ENCODE measurements at places on chromosomes 6 and 20.

- DNase-seq: no peak
These were observed at the start of gene TUBB1 for GRCh38 chr20:59019217-59019616. TUBB1 (plus strand) TSS chr20:59019429; CDS start chr20:59019523, 94 bp downstream.

- DNase-seq: no peak
These were observed 274.2 kb downstream of the CDH26 start for GRCh38 chr20:60232380-60232779.

DNA sequence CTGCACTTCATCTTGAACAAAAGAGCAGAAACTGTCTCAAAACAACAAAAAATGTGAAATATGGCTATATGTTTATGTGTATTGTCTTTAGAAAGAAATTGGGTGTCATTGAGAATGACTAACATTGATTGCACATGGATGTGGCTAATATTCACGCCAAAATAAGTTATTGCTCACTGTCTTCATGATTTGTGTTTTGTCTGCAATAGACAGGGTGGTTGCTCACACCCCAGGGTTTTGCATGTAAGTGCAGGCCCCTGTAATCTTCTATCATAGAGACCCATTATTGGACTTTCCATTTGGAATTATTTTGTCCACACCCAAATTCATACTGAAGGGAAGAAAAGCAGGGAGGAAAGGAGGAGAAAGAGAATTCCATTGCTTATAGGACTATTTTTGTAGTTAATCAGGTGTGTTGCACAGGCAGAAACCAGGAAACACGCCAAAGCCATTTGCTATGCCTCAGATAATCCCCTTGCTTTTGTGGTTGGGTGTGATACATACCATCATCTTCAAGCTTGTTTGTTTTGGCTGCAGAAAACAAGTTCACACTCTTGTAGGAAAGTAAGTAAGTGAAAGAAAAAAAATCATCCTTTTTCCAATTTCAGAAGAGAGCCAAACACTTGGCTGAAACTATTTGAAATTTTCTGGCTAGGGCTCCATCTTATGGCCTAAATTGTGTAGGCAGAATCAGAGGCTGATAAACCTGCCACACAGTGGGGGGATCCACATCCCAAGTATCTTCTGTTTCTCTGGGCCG, 214.1 kb downstream of the COL12A1 start:
- DNase-seq: no peak

GRCh38 chr6:71130277-71130676, 158.3 kb upstream of the OGFRL1 start:
- DNase-seq: no peak

GRCh38 chr20:24316731-24317130, 152.7 kb upstream of the SYNDIG1 start:
- DNase-seq: no peak

- peak; percentile 68 for DNase-seq
These were observed 97.0 kb upstream of the AGPAT4 start for GRCh38 chr6:161370880-161371279.

DNA sequence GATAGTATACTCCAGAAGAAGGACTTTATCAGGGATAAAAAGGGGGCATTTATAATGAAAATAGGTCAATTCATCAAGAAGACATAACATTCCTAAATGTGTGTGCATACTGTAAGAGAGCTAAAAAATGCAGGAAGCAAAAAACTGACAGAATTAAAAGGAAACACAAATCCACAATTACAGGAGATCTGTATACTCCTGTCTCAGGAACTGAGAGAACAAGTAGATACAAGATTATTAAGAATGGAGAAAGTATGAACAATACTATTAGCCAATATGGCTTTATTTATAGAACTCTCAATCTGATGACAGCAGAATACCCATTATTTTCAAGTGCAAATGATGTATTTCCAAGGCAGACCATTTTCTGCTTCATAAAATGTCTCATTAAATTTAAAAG, 167.7 kb upstream of the BMP5 start:
- no peak for DNase-seq

- DNase-seq: no peak
These were observed 332.6 kb upstream of the MANEA start for GRCh38 chr6:95244751-95245150.

DNA sequence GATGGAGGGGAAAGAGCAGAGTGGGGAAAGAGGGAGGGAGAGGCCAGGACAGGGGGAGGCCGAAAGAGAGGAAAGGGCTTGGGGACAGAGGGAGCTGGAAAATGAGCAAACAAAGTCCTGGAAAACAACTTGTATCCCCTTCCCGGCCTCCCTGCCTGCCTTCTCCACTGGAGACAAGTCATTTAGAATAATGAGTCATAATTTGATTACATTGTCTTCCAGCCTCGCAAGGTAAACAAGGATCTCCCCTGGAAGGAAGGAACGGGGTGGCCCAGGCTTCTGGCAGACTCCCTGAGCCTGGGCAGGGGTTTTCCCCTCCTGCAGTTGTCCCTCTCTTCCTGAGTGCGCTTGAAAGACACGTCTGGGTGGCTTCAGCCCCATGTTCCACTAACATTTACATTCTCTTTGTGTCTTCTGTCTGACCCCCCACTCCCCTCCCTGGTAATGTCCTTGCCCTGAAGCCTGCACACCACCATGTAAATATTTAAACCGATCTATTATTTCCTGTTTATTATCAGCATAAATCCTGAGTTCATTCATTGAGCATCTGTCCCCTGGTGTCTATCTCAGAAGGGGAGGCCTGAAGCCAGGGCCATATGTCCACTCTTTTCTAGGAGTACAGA, 12.1 kb upstream of the MRPS18A start:
- DNase-seq: no peak

DNA sequence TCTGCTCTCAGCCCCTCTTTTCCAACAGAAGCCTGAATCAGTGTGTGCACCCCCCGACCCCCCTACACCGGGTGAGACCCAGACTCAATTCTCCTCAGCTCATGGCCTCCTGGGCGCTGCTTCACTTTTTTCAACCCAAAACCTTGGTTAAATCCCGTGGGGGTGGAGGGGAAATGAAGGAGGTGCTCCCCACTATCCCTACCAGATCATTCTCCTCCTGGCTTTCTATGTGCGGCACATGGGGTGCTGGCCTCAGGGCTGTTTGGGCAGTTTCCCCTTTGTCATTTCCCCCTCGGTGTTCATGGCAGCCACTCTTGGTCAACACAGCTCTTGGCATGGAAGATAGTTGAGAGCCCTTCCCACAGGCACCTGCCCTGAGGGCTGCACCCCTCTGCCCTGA, 4.6 kb downstream of the CST4 start:
- no peak for DNase-seq
